Mucosa of descending colon (tissue), 3 donors: ENCODE measurements at places on chromosomes 2 and 18. TPM values are rescaled to one million over a fixed set of nuclear protein-coding genes. Genes with fewer than 3 reads are reported as not detected.

PUM2 gene
- 155 TPM for total RNA-seq

GPAT2 gene
- 3.2 TPM for total RNA-seq

EGR4 gene
- total RNA-seq, result not detected

BZW1 gene
- total RNA-seq, result 137 TPM

RGPD4 gene
- total RNA-seq, result 0.10 TPM

SCYGR7 gene
- not detected for total RNA-seq

TSPYL6 gene
- total RNA-seq, result not detected

YES1 gene
- 48.2 TPM for total RNA-seq

SP5 gene
- 4.8 TPM for total RNA-seq
